ENCODE measurements at places on chromosomes 12 and 14. TPM values are rescaled to one million over a fixed set of nuclear protein-coding genes. Genes with fewer than 3 reads are reported as not detected.
A peak's percentile ranks its signal among the peaks of the same experiment; 100 is the strongest.

The GLT8D2 gene
- 6.8 TPM for total RNA-seq

The PLEKHH1 gene
- 33.3 TPM for total RNA-seq

The TDRD9 gene
- not detected for total RNA-seq

The CFAP251 gene
- 2.9 TPM for total RNA-seq

The ST8SIA1 gene
- 4.4 TPM for total RNA-seq

The MYO1A gene
- 0.52 TPM for total RNA-seq

The RPL10L gene
- not detected for total RNA-seq

DNA sequence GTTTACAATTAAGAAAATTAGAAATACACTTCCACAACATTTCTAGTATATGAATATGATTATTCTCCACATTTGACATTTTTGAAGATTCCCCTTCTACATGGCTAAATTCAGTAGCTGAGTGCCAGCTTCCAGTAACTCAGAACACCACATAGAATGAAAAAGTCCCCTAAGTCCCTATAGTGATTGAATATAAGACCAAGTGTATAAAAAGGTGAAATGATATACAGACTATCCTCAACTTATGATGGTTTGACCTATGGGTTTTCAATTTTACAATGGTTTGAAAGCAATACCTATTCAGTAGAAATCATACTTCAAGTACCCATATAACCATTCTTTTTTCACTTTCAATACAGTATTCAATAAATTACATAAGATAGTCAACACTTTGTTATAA, 15.8 kb downstream of the ATL1 start:
- no peak for DNase-seq

DNA sequence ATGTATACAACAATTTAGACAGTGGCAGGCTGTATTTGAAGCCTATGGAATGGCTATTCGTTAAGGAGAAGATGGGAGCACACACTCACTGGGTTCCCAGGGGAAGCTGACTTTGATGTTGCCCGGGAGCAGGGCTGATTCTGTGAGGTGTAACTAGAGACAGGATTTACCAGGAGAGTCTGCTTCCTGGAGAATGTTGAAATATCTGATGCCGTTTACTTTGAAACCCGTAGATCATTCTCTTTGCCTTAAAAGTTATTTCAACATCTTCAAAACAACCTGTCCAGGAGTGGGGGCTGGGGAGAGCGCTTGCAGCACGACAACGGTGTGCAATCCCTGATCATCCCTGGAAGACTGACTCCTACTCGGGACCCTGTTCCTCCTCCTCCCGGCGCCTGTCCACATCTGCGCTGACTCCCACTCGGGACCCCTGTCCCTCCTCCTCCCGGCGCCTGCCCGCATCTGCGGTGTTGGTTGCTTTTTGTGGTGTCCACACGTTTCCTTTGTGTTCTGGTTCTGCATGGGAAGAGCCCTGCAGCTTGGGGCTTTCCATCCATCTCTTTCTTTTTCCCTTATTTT, 72.6 kb downstream of the AACS start:
- no peak for DNase-seq

GRCh38 chr14:74573421-74574089, 38.5 kb downstream of the LTBP2 start:
- DNase-seq = no peak

- DNase-seq = no peak
Measured at GRCh38 chr14:72563676-72564075, 330.2 kb downstream of the DPF3 start.

DNA sequence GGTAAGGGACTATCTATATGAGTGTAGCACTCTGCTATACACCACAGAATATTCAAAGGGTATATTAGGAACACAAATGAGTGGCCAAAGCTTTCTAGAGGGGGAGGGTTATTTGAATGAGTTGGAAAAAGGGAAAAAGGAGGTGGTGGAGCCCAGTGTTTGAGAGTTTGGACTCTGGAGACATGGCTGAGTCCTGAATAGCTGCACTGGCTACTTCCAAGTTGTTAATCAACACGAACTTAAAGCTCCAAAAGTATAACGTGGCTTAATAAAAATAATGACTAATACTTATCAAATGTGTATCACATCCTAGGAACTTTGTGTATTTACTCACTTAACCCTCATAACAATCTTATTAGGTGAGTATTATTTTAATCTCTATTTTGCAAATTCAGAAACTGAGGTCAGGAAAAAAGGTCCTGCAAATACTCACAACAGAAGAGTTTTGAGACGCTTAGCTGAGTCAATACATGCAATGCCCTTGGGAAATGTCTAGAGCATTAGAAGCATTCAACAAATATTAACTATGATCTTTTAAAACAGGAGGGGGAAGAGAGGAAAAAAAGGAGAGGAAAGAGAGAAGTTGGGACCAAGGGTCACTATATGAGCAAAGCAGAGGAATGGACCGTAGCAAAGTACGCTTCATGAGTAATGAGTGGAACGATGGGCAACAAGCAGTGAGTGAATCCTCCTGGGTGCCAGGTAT, 189.5 kb upstream of the HMGA2 start:
- no peak for DNase-seq

DNA sequence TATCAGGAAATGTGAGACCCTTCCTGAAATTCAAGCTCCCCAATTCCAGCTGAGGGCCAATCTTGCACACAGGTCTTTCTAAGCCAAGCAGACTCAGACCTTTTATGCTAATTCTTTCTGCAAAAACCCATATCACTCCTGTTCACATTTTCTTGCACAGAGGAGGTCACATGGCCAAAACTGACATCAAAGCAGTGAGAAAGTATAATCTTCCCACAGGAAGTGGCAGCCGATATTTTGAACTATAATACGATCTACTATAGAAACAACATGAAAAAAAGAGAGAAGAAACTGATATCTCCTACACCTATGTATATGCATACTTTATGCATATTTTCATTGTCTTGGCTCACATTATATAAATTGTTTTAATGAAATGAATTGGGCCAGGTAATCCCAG, 132.9 kb upstream of the SSTR1 start:
- DNase-seq = no peak

- DNase-seq = no peak
Measured at GRCh38 chr14:75368333-75368732, 59.5 kb upstream of the JDP2 start.

GRCh38 chr12:66915306-66915904, 236.5 kb upstream of the GRIP1 start:
- no peak for DNase-seq

GRCh38 chr12:16685107-16685506, 79.1 kb upstream of the LMO3 start:
- DNase-seq = no peak

GRCh38 chr12:15728118-15728598, 61.0 kb downstream of the EPS8 start:
- no peak for DNase-seq

DNA sequence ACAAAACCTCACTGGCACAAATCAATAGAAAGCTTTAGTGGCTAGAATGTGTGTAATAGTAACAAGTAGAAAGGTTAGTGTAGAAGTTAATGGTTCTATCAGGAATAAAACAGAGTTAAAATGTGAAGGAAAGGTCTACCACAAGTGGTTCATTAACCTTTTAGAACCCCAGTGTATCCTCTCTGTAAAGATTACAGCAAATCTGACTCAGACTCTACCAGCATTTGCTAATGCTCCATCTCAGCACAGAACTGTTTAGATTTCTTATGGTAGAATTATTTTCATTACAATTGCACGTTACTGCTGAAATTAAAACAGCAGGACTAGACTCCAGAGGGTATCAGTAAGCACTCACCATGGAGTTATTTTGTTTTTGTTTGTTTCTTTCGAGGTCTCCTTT, 609.0 kb upstream of the LMO3 start:
- DNase-seq = no peak

- no peak for DNase-seq
Measured at GRCh38 chr12:101077791-101078528, 132.1 kb downstream of the SLC5A8 start.

GRCh38 chr12:113468365-113469223, 3.1 kb downstream of the LHX5 start:
- peak; percentile 56 for DNase-seq

DNA sequence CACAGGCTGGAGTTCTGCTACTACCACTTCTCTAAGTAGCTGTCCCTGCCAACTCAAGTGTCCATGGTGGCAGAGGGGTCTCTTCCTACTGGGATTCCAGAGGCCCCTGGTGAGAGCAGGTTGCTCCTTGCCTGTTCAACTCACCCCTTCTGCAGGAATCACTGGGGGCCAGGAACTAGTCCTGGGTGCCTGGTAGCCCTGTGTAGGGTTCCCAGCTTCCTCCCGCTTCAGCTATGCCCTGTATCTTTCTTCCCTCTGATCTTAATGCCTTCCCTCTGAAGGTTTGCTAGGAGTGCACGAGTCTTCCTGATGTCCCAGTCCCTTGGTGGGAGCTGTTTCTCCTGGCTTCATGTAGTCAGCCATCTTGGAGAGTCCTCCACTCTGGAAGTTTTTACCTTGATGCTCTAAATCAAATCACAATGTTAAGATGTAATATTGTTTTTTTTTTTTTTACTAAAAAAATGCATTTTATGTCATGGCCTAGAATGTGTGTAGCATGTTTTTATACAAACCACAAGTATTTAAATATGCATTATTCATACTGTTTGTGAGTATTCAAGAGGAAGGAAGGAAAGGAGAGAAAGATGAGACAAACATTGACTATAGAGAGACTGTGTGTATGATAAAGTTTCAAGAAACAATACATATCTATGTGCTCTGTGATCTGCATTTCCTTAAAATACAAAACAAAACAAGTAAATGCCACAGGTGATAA, 54.7 kb downstream of the FRS2 start:
- no peak for DNase-seq

- no peak for DNase-seq
Measured at GRCh38 chr12:48058771-48059170, 47.1 kb downstream of the SENP1 start.

DNA sequence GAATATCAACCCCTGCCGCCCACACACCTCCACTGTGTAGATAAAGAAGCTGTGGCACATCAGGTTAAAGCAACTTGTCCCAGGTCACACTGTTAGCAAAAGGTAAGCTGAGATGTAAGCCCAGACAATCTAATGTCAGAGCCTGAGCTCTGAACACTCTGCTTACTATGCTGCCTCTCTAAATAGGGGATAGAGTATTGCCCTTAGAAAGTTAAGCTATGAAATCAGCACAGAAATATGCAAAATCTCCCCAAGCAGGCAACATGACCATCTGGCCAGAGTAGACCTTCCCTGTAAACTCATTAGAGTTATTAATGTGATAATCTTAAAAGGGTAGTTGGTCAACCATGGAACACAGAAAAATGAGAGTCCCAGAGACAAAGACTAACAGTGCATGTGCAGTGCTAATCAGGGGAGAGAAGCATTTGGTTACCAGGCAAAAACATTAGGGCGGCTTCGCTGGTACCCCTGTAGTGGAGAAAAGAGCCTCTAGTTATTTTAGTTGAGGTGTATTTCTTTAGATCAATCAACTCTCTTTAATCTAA, 171.0 kb downstream of the BTG1 start:
- DNase-seq = no peak

GRCh38 chr14:100885617-100886016, 17.9 kb downstream of the RTL1 start:
- no peak for DNase-seq

GRCh38 chr12:116797885-116798284, 59.8 kb downstream of the RNFT2 start:
- DNase-seq = no peak

- DNase-seq = no peak
Measured at GRCh38 chr14:24694680-24695079, 60.7 kb upstream of the GZMB start.

Data from H1 (cell line).